Large intestine (tissue), 12 donors: ENCODE measurements at places on chromosomes 7 and 10.
A peak's percentile ranks its signal among the peaks of the same experiment; 100 is the strongest.

DNA sequence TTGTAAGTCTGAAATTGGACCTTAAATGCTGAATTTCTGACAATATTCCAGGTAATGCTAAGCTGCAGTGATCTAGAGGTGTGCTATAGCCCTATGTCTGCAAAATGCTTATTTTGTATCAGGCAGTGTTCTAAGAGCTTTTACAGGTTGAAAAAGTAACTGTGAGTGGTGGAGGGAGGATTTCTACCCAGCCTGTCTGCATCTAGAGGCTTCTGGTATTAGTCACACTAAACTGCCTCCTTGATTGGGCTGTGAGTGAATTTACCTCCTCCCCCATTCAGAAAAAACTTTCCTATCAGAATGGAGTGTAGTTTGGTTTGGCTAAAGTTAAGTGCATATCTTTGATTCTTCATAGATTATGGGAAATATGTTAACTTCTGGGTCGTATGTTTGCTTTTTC, 56.8 kb downstream of the BBS9 start:
- H3K27ac ChIP-seq: no peak overlapping the region
- H3K36me3 ChIP-seq: no peaks in the 10 kb centered on the region
- DNase-seq: no peak
- H3K27me3 ChIP-seq: no peaks in the 10 kb centered on the region
- no peak overlapping the region for H3K4me3 ChIP-seq
- no peaks in the 10 kb centered on the region for H3K4me1 ChIP-seq

DNA sequence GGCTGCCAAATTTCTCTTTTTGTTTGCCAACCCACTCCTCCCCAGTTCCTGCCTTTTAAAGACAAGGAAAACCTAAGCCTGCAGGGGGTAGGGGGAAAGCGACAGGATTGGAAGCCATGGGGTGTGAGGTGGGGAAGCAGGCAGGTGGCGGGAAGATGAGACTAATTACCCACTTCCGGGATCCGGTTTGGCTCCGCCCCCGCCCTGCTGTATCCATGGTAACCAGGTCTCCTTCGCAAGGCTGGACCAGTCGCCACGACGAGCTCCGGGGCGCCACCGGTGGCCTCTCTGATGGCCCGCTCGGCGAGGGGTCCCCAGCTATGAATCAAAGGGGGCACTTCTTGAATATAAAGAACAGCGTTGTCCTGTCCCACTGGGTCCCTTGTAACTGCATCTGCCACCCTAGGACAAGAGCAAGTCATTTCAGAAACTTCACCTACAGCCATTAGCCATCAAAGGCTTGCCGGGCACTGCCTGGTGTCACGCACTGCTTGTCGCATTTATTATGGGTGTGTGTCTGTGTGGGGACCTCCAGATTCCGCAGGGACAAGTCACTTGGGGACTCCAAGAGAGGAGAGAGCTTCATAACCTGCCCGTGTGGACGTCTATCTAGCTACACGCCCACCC, 55.4 kb upstream of the LMTK2 start:
- H3K27me3 ChIP-seq: peaks cover 6% of the 10 kb centered on the region
- H3K4me3 ChIP-seq: no peak overlapping the region
- DNase-seq: peak; percentile 37
- H3K27ac ChIP-seq: no peak overlapping the region
- H3K4me1 ChIP-seq: peaks cover 4% of the 10 kb centered on the region
- H3K36me3 ChIP-seq: no peaks in the 10 kb centered on the region

- DNase-seq: no peak
- H3K4me1 ChIP-seq: peaks cover 11% of the 10 kb centered on the region
- no peaks in the 10 kb centered on the region for H3K27me3 ChIP-seq
- H3K36me3 ChIP-seq: peaks cover 33% of the 10 kb centered on the region
- peak overlapping the region; percentile 68 for H3K27ac ChIP-seq
- H3K4me3 ChIP-seq: no peak overlapping the region
These were observed 86.0 kb downstream of the LARP4B start for GRCh38 chr10:845526-845925.

DNA sequence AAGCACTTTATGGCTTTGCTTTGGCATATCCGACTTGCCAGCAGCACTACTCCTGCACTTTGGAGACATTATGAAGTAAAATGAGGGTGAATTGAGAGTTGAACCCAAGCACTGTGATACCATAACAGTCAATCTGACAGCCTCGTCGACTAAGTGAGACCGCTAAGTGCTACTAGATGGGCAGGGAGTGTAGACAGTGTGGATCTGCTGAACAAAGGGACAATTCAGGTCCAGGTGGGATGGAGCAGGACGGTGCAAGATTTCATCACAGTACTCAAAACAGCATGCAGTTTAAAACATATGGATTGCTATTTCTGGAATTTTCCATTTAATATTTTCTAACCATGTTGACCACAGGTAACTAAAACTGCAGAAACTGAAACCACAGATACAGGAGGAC, 20.8 kb upstream of the PRTFDC1 start:
- peaks cover 3% of the 10 kb centered on the region for H3K4me1 ChIP-seq
- no peak overlapping the region for H3K27ac ChIP-seq
- no peak overlapping the region for H3K4me3 ChIP-seq
- H3K36me3 ChIP-seq: no peaks in the 10 kb centered on the region
- no peaks in the 10 kb centered on the region for H3K27me3 ChIP-seq

- H3K36me3 ChIP-seq: no peaks in the 10 kb centered on the region
- no peak overlapping the region for H3K27ac ChIP-seq
- no peaks in the 10 kb centered on the region for H3K27me3 ChIP-seq
- no peaks in the 10 kb centered on the region for H3K4me1 ChIP-seq
These were observed 21.1 kb upstream of the AUTS2 start for GRCh38 chr7:69577221-69577620.

DNA sequence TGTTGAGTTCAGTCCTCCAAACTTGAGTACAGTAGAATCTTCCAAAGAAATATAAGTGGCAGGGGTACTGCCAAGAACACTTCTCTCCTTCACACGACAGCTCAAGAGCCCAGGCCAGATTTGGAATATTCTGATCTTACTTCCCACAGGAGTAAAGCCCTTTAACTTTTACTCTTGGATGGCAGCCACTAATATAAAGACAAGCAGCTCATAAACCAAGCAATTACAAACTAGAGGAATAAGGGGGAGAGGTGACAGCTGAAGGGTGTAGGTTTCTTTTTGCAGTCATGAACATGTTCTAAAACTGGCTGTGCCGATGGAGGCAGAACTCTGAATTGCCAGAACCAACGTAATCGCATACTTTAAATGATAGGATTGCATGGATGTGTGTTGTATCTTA, 74.8 kb downstream of the SVIL start:
- peaks cover 5% of the 10 kb centered on the region for H3K36me3 ChIP-seq
- H3K4me3 ChIP-seq: no peak overlapping the region
- H3K27ac ChIP-seq: no peak overlapping the region
- no peaks in the 10 kb centered on the region for H3K27me3 ChIP-seq
- no peak for DNase-seq

DNA sequence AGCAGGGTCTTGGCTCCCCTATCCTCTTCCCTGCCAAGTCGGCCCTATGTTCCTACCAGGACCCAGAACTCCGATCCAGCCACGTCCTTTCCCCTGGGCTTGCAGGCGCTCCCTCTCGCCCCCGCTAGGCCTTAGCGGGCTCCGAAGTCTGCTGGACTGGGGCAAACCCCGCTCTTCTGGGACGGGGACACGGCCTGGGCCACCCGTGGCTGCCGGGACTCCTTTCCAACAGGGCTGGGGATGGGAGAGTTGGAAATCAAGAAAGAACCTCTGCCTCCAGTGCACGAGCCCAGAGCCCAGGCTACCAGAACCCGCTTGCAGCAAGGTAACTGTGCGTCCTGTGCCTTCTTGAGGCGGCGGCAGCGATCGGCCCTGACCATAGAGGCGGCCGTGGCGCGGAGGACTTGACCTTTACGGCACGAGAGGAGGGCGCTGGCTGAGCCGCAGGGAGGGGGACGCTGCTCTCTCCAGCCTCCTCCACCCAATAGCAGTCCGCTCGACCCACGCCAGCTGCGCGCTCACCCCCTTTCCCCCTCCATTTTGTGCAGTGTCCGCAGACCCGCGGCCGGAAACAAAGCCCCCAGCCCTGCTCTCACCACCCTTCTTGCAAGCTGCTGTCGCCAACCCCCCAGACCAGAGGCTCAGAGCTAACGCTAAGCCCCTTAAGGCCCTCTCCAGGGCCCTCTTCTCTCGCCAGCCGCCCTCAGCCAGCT, 7.0 kb upstream of the HOXA11 start:
- H3K4me1 ChIP-seq: peaks cover 6% of the 10 kb centered on the region
- H3K36me3 ChIP-seq: no peaks in the 10 kb centered on the region
- H3K27me3 ChIP-seq: peaks cover 93% of the 10 kb centered on the region

GRCh38 chr10:118792526-118792925, 37.8 kb upstream of the CACUL1 start:
- H3K4me1 ChIP-seq: no peaks in the 10 kb centered on the region
- H3K36me3 ChIP-seq: no peaks in the 10 kb centered on the region
- DNase-seq: no peak
- no peak overlapping the region for H3K4me3 ChIP-seq

GRCh38 chr7:157271991-157272324, 64.8 kb upstream of the DNAJB6 start:
- no peak overlapping the region for H3K4me3 ChIP-seq
- no peak overlapping the region for H3K27ac ChIP-seq
- H3K27me3 ChIP-seq: no peaks in the 10 kb centered on the region
- no peak for DNase-seq
- H3K36me3 ChIP-seq: peaks cover 35% of the 10 kb centered on the region

DNA sequence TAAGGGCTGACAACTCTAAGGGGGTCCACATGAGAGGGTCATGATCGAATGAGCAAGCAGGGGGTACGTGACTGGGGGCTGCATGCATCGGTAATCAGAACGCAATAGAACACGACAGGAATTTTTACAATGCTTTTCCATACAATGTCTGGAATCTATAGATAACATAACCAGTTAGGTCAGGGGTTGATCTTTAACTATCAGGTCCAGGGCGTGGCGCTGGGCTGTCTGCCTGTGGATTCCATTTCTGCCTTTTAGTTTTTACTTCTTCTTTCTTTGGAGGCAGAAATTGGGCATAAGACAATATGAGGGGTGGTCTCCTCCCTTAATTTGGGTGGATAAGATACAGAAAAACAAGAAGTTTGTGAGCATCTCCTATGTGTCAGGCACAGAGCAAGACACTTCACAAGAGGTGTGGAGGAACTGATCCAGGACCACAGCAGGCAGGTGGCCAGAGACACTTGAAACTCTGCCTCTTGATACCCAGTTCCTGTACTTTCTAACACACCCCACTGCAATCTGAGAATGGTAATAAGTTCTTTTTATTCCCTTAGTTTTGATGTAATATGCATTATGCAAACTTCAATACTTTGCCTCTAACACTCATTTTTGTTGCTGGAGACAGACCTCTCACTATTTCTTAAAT, 18.0 kb upstream of the MRLN start:
- no peak overlapping the region for H3K27ac ChIP-seq
- no peaks in the 10 kb centered on the region for H3K4me1 ChIP-seq
- H3K4me3 ChIP-seq: no peak overlapping the region
- DNase-seq: no peak

- DNase-seq: no peak
- H3K36me3 ChIP-seq: no peaks in the 10 kb centered on the region
- no peaks in the 10 kb centered on the region for H3K4me1 ChIP-seq
- no peak overlapping the region for H3K27ac ChIP-seq
These were observed 252.3 kb downstream of the CSTF2T start for GRCh38 chr10:51447119-51447518.

DNA sequence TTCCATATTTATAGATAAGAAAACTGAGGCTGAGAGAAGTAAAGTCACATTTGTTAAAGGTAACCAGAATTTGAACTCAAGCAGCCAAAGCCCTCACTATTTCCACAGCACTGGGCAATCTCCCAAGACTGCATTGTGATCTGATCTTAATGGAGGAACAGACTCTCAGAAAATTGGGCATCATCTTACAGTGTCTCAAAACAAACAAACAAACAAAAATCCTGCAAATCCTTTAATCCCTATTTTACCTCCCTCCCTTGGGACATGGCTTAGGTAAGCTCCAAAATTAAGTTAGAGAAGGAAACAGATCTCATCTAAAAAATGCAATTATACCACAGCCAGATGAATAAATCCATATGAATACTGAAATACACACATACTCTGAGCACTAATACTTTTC, 57.5 kb downstream of the FHIP2A start:
- no peak overlapping the region for H3K4me3 ChIP-seq
- peaks cover 12% of the 10 kb centered on the region for H3K4me1 ChIP-seq
- no peaks in the 10 kb centered on the region for H3K36me3 ChIP-seq
- no peak overlapping the region for H3K27ac ChIP-seq
- H3K27me3 ChIP-seq: no peaks in the 10 kb centered on the region

- H3K27ac ChIP-seq: no peak overlapping the region
- no peak for DNase-seq
- no peak overlapping the region for H3K4me3 ChIP-seq
- H3K27me3 ChIP-seq: no peaks in the 10 kb centered on the region
- no peaks in the 10 kb centered on the region for H3K36me3 ChIP-seq
- no peaks in the 10 kb centered on the region for H3K4me1 ChIP-seq
These were observed 22.7 kb downstream of the CDHR3 start for GRCh38 chr7:105985672-105986215.

DNA sequence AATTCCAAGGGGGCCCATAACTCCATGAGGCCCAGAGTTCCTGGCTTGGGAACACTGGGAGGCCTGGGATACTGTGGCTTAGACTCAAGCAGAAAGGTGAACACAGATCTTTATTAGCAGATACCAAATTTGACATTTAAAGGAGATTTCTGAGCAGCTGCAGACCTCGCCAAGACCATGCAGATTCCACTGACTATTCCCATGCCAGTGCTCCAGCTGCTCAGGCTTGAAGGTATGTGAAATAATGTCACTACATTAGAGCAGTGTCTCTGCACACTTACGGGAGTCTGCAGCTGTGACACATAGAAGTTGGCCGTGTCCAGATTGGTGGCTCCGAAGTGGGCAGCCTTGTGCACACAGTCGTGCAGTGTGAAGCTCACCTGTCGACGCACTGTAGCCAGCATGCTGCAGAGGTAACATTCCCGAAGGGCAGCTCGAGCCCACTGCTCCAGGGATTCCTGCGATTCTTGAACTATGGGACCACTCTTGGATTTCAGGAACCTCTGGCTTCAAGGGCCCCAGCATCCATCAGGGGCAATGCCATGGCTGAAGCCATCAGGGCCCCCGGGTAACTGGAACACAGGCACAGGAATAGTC, 46.1 kb downstream of the SEPTIN7 start:
- no peak overlapping the region for H3K27ac ChIP-seq
- no peaks in the 10 kb centered on the region for H3K27me3 ChIP-seq
- peaks cover 13% of the 10 kb centered on the region for H3K36me3 ChIP-seq
- H3K4me3 ChIP-seq: no peak overlapping the region

DNA sequence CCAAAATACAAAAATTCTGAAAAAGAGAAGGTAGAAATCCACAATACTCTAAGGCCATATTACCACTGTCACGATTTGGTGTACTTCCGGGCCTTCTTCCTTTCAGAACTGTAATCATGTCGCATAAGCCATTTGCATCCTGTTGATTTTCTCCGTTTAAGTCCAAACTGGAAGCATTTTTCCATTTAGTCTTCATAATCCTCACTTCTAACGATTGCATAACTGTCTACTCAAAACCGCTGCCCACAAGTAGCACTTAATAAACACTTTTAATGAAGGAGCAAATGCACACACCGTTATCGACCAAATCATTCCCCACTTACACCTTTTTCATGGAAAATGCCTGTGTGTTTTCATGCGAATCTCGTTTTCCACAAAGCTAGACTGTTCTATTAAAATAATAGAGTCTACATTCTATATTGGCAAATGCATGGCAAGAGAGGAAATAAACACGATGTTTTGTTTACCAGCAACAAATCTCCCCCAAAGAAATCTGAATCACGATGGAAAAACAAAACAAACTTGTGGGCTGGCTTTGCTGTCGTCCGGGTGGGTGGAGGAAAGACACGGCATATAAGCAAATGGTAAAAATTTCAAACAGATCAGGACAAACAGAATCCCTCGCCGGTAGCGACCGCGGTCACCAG, 1.0 kb downstream of the ATE1 start:
- peak overlapping the region; percentile 92 for H3K4me3 ChIP-seq
- no peaks in the 10 kb centered on the region for H3K27me3 ChIP-seq
- peaks cover 19% of the 10 kb centered on the region for H3K4me1 ChIP-seq
- peaks cover 9% of the 10 kb centered on the region for H3K36me3 ChIP-seq
